ENCODE measurements at places on chromosomes 7 and 10. TPM values are rescaled to one million over a fixed set of nuclear protein-coding genes. Genes with fewer than 3 reads are reported as not detected.

The TMEM273 gene
- 2.7 TPM for total RNA-seq

The MRM2 gene
- 12.6 TPM for total RNA-seq

The GNAI1 gene
- total RNA-seq = 5.5 TPM

GRCh38 chr10:133008196-133008595 lies 65.8 kb upstream of the CFAP46 start:
- DNase-seq = no peak

The SPDYE1 gene
- total RNA-seq = not detected

The KIF20B gene
- total RNA-seq = 4.9 TPM

DNA sequence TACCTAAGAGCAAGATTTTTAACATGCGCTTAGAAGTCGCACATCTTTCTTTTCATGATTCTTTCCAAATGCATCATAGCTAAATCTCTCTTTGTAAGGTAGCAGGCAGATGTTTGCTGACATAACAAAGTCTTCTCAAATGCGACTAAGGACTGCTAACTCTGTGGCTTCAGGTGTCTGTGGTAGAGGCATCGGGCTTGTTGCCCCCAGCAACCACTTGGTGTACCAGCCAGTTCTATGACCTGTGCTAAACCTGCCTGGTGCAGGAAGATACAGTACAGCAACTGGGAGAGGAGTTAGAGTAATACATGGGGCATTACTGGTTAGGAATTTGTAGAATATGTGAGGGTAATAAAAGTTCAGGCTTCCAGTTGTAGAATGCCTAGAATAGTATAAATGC lies 654.1 kb downstream of the NRG3 start:
- DNase-seq = no peak

The POM121 gene
- total RNA-seq = 33.8 TPM

DNA sequence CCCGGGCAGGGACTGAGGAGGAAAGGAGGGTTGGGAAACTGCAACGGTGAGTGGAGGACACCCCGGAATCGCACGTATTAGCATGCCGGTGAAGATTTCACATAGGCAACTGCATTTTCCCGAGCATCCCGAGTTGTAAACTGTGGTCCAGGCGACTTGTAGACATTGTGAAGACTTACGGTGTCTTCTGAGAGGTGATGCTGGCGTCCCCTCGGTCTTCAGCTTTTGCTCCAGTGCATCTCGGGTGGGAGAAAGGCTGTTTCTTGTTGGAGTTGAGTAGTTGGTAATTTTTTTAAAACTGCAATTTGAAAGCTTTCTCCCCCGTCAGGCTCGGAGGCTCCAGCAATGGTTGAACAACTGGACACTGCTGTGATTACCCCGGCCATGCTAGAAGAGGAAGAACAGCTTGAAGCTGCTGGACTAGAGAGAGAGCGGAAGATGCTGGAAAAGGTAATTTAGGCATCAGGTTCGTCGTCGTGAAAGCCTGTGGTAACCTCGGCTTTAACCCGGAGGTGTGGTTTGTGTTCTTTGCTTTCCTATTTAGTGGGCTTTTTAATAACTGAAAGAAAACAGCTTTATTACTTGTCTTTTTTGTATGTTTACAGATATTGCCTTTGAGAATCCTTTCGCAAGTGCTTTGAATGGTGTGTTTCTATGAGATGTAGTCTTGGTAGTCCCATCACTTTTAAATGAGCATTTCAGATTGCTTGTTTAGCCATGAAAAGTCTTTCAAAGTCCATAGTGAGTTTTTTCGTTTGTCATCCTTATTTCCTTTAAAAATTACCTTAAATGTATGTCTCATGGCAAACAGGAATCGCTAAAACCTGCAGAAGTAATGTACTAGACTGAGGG lies 687 bp downstream of the HELLS start:
- DNase-seq = no peak

DNA sequence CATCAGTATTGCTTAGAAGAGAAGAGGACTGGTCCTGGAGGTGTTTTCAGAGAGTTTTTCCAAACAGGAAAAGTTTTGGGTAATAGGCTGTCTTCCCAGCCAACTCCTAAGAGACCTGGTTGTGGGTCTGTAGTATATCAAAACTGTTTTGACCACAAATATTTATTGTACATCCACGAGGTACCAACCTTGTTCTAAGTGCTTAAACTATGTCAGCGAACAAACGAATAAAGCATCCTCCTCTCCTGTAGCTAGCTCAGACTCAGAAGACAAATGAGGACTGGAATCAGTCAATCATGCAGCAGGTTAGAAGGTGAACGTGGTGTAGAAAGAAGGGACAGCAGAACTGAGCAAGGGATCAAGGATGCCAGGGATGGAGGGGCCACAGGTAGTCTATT lies 61.6 kb upstream of the MKI67 start:
- DNase-seq = no peak

The TMEM225B gene
- not detected for total RNA-seq

DNA sequence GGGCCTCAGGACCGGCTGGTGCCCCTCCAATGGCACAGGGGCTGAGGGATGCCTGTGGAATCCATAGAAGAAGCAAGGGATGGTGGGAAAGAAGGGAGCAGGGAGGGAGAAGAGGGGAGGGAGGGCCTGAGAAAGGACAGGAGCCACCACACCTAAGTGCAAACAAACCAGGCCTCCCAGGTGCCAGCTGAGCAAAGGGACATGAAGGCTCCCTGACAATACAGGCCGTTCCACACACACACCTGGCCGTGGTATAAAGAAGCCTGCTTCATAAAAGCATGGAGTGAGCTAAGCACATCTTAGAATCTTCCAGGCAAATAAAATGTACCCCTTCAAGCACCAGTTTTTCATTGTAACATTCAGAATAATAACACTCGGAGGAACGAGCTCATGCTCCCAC lies 54.0 kb downstream of the OAT start:
- no peak for DNase-seq

DNA sequence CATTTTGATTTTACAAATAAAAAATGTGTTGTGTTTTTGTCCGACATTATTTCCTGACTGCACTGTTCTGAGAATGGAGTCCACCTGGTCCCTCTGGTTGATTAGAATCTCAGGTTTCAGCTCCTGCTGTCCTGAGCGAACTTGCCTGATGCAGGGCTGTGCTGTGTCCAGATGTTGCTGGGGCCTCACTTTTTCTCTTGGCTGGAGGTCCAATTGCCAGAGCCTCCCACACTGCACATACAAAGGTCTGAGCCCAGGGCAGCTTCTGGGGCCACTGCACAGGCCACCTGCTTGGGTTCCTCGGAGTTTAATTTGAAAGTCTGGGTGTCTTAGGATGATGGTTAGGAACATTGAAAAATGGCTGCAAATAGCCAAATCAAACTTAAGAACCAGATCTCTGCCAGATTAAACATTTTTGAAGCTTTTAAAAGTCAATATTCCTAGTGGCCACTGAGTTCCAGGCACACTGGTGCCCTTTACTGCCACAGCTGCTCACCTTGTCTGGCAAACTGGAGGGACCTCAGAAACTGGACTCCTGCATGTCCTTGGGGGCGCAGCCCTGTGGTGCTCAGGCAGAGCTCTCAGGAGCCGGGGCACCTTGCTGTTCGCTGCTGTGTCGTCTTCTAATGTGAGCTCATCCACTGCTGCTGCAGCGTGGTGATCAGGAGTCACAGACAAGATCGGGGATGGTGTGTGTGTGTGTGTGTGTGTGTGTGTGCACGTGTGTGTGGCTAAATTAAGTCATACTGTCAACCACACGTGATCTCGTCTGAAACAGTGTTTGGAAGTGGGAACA lies 75.0 kb downstream of the WDR37 start:
- no peak for DNase-seq

The IDI2 gene
- not detected for total RNA-seq

DNA sequence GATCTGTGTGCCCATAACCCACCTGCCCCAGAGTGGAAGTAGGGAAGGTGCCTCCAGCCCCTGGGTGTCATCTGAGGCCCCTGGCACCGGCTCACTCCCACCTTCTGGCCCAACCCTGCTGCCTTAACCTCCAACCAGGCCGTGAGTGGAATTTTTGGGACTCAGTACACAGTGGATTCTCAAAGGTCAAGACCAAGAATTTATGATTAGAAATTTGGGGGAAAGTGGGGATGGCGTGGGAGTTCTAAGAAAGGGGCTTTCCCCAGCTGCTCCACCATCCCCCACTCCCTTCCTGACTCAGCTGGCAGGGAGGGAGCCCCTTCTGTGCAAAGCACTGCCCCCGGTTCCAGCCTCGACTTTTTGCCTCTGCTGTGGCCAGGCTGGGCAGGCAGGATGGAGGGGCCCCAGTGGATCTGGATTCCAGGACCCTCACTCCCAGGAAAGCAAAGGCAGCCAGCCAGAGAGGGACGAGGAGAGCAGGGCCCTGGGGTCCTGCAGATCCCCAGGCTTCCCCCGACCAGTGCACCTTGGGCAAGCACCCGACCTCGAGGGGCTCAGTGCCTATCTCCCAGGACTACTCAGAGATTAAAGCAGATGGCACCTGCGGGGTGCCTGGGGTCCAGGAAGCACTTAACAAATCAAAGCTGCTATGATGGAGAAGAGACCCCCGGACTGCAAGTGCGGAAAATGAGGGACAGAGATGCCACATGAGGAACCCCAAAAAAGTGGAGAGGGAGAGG lies 12.8 kb downstream of the SPOCK2 start:
- DNase-seq = no peak

The CALCR gene
- not detected for total RNA-seq

DNA sequence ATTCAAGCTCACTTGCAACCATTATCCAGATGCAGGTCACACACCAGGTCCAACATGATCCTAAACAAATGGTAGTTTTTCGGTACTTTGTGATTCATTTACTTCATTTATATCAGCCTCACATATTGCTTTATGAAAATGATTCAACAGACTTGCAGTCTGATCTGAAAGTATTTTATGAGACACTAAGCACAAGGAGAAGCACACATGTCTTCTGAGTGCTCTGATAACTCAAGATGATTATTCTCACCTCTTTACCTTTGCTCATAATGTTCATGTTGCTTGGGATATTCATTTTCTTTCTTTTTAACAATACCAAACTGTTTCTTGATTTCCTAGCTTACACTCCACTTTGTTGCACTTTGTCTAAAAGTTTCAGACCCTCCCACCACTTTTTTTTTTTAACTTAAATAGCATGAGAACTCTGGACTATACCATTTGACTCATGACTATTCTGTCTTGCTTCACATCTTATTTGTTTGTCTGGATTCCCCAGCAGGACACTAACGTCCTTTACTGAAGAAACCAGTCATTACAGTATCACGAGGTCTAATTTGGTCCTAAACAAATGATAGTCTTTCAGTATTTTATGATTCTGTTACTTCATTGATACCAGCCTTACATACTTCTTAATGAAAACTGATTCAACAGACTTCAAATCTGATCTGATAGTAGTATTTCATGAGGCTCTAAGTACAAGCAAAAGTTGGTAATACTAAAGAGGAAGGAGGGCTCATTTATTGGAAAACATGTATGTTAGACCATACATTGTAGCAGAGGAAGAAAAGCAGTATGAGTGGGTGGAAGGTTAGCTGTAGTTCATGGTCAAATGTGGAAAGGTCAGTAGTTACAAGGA lies 171.8 kb upstream of the AHR start:
- DNase-seq = no peak

DNA sequence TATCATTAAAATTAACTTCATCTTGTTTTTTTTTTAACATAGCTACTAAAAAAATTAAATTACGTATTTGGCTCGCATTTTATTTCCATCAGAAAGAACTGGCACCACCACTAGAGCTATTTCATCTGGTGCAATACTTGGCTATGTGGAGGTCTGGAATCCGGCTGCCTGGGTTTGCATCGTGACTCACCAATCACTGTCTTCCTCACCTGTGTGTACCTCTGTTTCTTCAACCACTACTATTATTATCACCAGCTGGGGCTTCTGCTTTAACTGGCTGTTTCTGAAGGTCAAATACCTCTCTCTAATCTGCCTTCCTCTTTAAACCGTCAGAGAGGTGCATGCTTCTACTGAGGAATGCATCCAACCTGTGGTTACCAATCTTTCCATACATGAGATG lies 6.5 kb downstream of the WDR91 start:
- no peak for DNase-seq

GRCh38 chr10:119205894-119206602 lies 1.3 kb upstream of the GRK5 start:
- peak; percentile 81 for DNase-seq

GRCh38 chr7:150520145-150520544 lies 5.5 kb downstream of the GIMAP7 start:
- no peak for DNase-seq

DNA sequence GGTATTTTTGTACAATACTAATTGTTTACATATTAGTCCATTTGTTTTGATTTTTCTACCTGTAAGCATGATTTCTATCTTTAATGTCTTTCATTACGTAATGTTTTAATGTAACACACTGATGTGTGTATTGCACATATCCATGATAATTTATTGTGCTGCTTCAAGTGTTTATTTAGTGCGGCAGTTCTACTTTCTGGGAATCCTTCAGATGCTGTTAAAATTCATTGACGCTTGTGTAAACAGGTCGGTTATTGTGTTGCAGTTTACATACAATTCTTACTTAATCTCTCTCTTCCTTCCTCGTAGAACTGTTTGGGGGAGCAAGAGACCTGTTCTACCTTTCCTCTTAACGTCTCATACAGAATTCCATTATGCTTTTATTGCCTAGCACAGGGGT lies 6.9 kb downstream of the TMEM60 start:
- DNase-seq = no peak

GRCh38 chr10:132467464-132468149 lies 70.0 kb upstream of the INPP5A start:
- DNase-seq = peak; percentile 82

The MMP21 gene
- total RNA-seq = not detected

The PRKG1 gene
- total RNA-seq = 89.1 TPM

DNA sequence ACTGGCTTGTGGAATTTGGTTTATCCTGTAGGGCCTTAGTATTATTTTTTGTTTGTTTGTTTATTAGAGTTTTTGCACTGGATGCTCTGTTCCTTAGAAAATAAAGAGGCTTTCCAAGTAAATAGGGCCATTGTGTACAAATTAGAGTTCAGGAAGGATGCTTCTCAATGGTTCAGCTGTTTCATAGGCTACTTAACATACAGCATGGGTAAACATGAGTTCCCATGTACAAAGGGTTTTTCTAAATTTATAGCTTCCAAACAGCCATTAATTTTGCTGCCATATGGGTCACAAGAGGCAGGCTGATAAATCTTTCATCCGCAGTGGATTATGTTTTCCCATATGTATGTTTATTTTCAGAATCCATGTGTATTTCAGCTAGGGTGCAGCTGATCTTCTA lies 121.6 kb upstream of the WDR11 start:
- DNase-seq = no peak

DNA sequence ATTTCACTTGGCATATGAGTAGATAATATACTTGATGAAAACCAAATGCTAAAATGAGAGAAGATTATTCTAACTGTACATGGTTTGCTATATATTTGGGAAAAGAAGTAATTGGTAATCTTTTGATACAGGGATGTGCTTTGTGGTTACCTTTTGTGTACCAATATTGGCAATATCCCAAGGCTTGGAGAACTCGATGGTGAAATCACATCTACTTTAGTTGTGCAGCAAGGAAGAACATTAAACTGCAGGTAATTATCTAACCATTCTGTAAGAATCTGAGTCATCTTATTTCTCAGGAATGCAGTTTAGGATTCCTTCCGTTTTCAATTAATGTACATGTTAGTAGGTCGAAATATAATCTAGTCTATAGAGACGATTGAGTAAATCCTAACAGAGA lies 64.1 kb downstream of the SRI start:
- no peak for DNase-seq

All from Peyer's patch (tissue), 4 donors.